ENCODE measurements at places on chromosomes 7 and 10. TPM values are rescaled to one million over a fixed set of nuclear protein-coding genes. Genes with fewer than 3 reads are reported as not detected.

- no peaks in the 10 kb centered on the region for H3K36me3 ChIP-seq
Observed at GRCh38 chr7:35752742-35753141, 48.1 kb upstream of the SEPTIN7 start.

DNA sequence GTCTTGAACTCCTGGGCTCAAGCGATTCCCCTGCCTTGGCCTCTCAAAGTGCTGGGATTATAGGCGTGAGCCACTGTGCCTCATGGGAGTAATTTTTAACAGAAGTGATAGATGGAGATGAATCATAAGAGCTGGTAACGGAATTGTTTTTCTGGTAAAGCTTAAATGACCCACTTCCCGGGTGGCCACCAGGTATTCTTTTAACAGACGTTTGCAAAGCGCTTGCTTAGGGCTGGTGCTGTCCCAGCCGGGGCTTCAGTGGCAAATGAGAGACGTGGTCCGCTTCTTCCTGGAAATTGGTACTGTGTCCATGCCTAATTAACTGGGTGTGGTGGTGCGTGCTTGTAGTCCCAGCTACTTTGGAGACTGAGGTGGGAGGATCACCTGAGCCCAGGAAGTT, 23.5 kb downstream of the CAMK1D start:
- no peak for DNase-seq
- no peak overlapping the region for H3K4me3 ChIP-seq
- no peaks in the 10 kb centered on the region for H3K36me3 ChIP-seq

- H3K36me3 ChIP-seq, result no peaks in the 10 kb centered on the region
- H3K4me3 ChIP-seq, result no peak overlapping the region
- no peak overlapping the region for H3K27ac ChIP-seq
- no peaks in the 10 kb centered on the region for H3K4me1 ChIP-seq
- H3K27me3 ChIP-seq, result no peaks in the 10 kb centered on the region
Observed at GRCh38 chr10:94016727-94017714, 23.3 kb downstream of the PLCE1 start.

GRCh38 chr10:117320050-117320665, 55.1 kb downstream of the PDZD8 start:
- no peak for DNase-seq
- H3K27ac ChIP-seq, result no peak overlapping the region
- H3K36me3 ChIP-seq, result no peaks in the 10 kb centered on the region
- H3K4me3 ChIP-seq, result no peak overlapping the region
- H3K27me3 ChIP-seq, result no peaks in the 10 kb centered on the region
- H3K4me1 ChIP-seq, result no peaks in the 10 kb centered on the region

GRCh38 chr10:50621968-50622705, 1.6 kb downstream of the SGMS1 start:
- H3K27ac ChIP-seq, result peak overlapping the region; percentile 95
- peak; percentile 100 for DNase-seq
- peaks cover 1% of the 10 kb centered on the region for H3K4me1 ChIP-seq
- H3K4me3 ChIP-seq, result peak overlapping the region; percentile 67

GRCh38 chr10:51894771-51895578, 195.6 kb upstream of the CSTF2T start:
- peak overlapping the region; percentile 34 for H3K27ac ChIP-seq
- H3K4me1 ChIP-seq, result peaks cover 6% of the 10 kb centered on the region
- DNase-seq, result peak; percentile 73
- H3K36me3 ChIP-seq, result no peaks in the 10 kb centered on the region
- H3K4me3 ChIP-seq, result no peak overlapping the region
- no peaks in the 10 kb centered on the region for H3K27me3 ChIP-seq

- H3K4me1 ChIP-seq, result no peaks in the 10 kb centered on the region
- no peak overlapping the region for H3K27ac ChIP-seq
- no peak for DNase-seq
- H3K4me3 ChIP-seq, result no peak overlapping the region
- H3K36me3 ChIP-seq, result no peaks in the 10 kb centered on the region
Observed at GRCh38 chr7:20529260-20529659, 86.2 kb upstream of the ABCB5 start.

- no peaks in the 10 kb centered on the region for H3K36me3 ChIP-seq
- H3K4me1 ChIP-seq, result peaks cover 2% of the 10 kb centered on the region
- no peak for DNase-seq
- no peaks in the 10 kb centered on the region for H3K27me3 ChIP-seq
- H3K4me3 ChIP-seq, result no peak overlapping the region
Observed at GRCh38 chr10:100735337-100736143, 9.8 kb upstream of the PAX2 start.

CPED1 gene
- total RNA-seq, result 127 TPM

LRRN3 gene
- total RNA-seq, result 1.0 TPM

CREM gene
- total RNA-seq, result 87.2 TPM

AGR2 gene
- total RNA-seq, result not detected

PRRT4 gene
- total RNA-seq, result 0.58 TPM

SPDYE2 gene
- total RNA-seq, result 0.45 TPM

FANK1 gene
- total RNA-seq, result 5.6 TPM

PRR15 gene
- 6.3 TPM for total RNA-seq
